ENCODE measurements at places on chromosomes 16 and 17.

DNA sequence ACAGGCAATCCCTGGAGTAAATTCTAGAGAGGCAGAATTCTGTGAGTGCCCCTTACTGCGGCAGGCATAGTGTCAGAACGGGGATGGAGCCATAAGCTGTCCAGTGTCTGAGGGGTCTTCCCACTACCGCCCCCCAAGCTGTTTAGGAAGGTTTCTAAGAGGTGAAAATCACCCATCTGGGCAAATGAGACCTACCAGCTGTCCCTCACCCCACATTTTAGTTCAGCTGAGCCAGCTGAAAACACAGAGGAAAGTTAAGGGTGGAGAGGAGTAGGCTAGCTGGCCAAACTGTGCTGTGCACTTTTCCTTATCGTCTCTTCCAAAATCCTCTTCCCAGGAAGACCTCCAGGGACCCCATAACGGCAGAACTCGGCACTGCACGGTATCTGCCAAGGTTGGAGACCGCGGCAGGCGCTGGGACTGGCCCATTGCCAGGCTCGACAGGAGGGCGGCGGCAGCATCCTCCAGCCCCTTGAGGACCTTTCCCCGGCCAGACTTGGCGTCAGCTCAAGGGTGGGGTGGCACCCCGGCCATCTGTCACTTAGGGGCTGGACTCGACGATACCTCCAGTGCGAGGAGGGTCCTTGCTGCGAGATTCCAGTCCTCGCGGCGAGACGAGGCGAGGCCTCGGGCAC lies 955 bp downstream of the ACLY start:
- no peak for DNase-seq

GRCh38 chr16:80656711-80657150 lies 115.9 kb downstream of the DYNLRB2 start:
- no peak for DNase-seq

DNA sequence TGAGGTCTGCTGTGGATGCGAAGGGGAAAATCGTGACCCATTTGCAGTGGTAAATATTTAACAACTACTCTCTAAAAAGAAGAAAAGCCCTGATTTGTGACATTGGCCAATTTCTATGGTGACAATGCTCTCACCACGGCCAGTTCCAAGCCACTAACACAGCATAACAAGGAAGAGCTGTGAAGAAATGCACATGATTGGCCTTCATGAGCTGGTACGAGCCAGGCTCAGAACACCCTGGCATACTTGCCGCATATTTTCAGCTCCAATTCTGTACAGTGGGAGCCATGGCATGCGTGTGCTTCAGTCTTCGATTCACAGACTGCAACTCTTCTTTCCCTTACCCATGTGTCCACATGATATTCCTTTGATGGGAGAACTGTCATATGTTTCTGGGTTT lies 363.9 kb upstream of the CDH5 start:
- DNase-seq, result no peak

DNA sequence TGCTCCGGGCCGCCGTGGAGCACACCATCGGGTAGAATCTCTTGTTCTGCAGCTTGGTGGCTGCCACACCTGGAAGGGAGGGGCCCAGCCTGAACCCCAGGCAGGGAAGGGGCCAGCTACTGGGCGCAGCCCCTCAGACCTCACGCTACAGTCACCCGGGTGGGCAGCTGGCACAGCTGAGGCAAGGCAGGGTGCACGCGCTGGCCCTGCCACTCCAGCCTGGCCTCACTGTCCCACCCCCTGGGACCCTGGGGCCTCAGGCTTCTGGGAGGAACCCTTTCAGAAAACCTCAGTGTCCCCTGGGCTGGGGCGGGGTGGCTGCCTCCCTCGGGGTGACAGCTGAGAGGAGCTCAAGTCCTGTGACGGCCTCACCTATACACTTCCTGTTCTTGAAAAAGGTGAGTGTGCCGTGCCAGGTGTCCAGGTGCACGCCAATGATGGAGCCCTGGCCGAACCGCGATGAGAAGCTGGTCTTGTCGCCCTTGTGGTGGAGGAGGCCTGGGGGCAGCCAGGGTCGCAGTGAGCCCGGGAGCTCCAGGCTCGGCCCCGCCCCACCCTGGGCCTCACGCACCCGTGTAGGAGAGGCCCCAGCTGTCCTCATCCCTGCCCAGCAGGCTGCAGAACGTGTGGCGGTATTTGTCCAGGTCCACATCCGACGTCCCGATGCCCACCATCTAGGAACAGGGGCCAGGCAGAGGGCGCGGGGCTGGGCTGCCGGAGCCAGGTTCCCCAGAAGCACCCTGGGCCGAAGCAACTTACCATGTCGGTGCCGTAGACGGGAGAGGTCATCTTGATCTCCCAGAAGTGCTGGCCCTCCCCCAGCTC lies 4.7 kb upstream of the MRPS34 start:
- no peak for DNase-seq

DNA sequence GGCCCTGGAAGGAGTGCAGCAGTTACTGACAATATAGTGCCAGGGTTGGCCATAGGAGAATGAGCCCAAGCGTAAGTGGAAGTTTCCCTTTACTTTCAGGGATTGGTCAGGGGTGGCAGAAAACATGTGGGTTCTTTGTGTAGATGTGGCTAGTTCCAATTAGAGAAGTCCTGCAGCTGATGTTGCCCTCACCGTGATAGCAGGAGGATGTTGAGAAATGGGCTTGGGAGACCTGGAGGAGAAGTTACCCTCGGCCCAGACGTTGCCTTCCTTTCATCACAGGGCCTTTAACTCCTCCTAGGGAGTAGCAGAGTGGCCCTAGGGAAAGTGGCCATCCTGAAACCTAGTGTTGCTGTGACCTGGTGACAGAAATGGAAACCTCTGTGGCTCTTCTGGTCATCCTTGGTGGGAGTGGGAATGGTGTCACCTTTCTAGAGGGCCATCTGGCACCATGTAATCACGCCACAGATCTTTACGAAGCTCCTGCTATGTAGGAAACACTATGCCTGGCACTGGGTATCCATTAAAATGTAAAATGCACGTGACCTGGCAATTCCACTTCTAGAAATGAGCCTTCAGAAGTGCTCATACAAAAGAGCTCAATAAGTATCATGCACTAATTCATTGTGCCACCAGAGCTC lies 6.7 kb downstream of the TMEM92 start:
- no peak for DNase-seq

All from T47D (cell line).